Activated T-cell treated with anti-CD3 and anti-CD28 coated beads for 24 hours (primary cell): ENCODE measurements at places on chromosomes 16 and 17.

- no peak for DNase-seq
These were observed 33.7 kb downstream of the HOXB1 start for GRCh38 chr17:48497103-48497502.

DNA sequence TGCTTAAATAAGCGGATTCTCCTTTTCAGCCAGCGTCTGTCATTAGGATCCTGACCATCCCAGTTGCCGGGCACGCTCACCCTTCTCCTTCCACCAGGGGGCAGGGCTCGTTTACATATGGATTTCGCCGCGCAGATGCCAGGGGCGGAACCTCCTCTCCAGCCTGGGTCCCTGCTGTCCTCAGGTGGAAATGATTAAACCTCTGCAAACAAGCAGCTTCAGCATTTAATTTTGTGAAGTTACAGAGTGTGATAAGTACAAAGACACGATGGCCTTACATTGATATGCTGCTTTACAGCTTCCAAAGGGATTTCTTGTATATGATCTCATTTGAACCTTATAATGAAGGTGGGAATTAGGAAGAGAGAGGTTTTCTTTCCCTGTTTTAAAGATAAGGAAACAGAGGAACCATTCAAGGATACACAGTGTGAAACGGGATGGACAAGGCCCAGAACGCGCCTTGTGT is 3.9 kb upstream of the KRT28 start:
- DNase-seq, result peak; percentile 70

DNA sequence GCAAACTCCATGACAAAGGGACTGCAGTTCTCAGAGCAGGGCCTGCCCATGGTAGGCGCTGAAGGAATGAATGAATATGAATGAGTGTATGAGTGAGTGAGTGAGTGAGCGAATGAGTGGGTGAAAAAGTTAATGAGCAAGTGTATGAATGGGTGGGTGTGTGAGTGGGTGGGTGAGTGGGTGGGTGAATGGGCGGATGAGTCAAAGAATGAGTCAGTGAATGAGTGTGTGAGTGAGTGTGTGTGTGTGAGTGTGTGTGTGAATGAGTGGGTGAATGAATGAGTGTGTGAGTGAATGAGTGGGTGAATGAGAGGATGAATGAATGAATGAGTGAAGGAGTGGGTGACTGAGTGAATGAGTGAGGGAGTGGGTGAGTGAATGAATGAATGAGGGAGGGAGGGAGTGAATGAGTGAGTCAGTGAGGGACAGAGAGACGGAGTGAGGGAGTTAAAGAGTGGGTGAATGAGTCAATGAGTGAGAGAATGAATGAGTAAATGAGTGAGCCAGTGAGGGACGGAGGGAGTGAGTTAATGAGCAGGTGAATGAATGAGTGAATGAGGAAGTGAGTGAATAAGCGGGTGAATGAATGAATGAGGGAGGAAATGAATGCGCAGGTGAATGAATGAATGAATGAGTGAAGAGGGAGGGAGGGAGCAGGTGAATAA is 11.1 kb upstream of the CHMP6 start:
- no peak for DNase-seq

DNA sequence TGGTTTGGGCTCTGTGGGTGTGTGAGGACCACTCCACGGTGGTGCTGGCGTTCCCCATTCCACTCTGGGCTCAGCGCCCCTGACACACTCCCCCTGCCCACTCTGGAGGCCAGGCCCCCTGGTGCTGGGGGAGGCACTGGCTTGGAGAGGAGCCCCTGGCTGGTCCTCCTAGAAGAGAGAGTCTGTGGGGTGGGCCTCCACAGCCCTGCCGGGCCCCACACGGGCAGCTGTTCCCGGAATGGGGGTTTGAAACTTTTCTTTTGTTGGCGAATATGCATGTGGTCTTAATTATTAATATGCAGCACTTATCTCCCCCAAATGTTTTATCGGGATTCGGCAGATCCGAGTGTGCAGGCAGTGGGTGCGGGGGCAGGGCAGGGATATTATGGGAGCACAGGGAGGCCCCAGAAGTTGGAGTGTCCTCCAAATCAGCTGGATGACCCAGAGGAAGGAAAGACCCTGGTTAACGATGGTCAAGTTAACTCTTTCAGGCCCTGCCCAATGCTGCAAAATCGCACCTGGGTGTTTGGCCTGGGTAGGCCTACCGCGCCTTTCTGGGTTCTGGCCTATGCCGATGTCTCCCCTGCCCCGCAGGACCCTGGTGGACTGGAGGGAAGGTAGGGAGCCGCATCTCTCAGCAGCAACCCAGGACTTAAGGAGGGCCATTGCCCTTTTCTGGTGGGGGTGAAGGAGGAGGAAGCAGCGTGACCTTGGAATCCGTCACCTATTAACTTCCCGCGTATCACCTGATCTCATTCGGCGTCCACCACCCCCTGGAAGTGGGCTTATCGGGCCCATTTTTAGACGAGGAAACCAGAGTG is 36.0 kb downstream of the TMEM235 start:
- DNase-seq, result no peak

DNA sequence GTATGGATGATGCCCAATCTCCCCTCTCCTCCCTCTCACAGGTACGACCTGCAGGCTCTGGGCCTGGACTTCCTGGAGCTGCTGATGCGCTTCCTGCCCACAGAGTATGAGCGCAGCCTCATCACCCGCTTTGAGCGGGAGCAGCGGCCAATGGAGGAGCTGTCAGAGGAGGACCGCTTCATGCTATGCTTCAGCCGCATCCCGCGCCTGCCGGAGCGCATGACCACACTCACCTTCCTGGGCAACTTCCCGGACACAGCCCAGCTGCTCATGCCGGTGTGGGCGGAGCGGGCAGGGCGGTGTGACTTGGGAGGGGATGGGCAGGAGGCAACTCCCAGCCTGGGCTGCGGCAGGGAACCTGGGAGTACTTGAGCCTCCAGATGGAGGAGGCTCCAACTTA is 18.1 kb downstream of the SPATA32 start:
- no peak for DNase-seq
